PC-9 (cell line): ENCODE measurements at places on chromosomes 7 and 10. TPM values are rescaled to one million over a fixed set of nuclear protein-coding genes. Genes with fewer than 3 reads are reported as not detected.

Gene GDF2
- not detected in 2 replicates for total RNA-seq

Gene MEST
- total RNA-seq = 41.7 and 76.9 TPM in 2 replicates

Gene CSGALNACT2
- total RNA-seq = 7.2 and 8.5 TPM in 2 replicates

Gene KLF14
- not detected in 2 replicates for total RNA-seq

Gene GGCT
- 151 and 162 TPM in 2 replicates for total RNA-seq

Gene SMO
- 1.2 and 1.9 TPM in 2 replicates for total RNA-seq

Gene CDK14
- 39.1 and 41.6 TPM in 2 replicates for total RNA-seq

Gene MLXIPL
- total RNA-seq = 24.9 and 32.0 TPM in 2 replicates

Gene AGR2
- total RNA-seq = 34.2 and 76.1 TPM in 2 replicates

GRCh38 chr10:90047243-90047729 is 345.9 kb downstream of the KIF20B start:
- DNase-seq = no peak

GRCh38 chr10:13335881-13336280 is 12.2 kb downstream of the SEPHS1 start:
- no peak for DNase-seq

DNA sequence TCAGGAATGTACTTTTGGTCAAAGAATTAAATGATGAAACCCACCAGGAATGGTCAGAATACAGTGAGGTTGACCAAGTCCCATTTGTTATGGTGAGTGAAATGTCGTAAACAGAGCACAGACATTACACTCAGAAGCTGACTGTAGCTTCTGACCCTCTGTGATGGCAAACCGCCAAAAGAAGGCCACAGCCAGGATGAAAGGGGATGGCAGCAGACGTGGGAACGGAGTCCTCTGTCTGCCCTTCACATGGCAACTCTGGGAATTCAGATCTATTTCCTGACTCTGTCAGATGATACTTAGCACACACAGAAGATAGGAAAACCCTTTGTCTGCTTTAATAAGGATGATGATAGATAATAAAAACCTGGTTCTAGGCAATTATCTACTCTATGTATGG is 757.1 kb downstream of the SORCS3 start:
- DNase-seq = no peak

- DNase-seq = no peak
Measured at GRCh38 chr10:63071145-63071544, 62.0 kb upstream of the NRBF2 start.

DNA sequence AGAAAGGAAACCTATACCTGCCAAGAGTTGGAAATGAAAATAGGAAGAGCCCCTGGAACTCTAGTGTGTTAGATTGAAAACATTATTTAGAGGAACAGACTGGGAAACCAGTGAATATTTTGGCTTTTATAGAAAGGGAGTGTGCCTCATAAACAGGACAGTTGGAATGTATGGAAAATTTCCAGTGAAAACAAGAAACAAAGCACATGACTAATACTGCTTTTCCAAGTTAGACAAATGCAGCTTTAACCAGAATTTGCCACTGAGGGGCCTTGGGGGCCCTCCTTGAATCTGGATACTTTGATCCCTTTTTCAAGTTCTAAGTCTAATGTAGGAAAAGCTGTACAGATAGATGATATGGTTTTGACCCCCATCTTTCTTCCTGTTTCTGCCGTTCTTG is 21.2 kb downstream of the ITGB8 start:
- DNase-seq = peak; percentile 63

DNA sequence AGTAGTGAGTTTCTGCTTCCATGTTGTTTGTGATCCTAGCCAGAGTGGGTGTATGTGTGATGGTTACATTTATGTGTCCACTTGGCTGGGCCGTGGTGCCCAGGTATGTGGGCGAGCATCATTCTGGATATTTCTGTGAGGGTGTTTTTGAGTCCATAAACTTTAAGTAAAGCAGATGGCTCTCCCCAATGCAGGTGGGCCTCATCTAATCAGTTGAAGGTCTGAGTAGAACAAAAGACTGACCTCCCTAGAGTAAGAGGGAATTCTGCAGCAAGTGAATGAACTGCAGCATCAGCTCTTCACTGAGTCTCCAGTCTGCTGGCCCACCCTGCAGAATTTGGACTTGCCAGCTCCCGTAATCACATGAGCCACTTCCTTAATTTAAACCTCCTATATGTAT is 571.9 kb downstream of the ACTR3B start:
- no peak for DNase-seq

DNA sequence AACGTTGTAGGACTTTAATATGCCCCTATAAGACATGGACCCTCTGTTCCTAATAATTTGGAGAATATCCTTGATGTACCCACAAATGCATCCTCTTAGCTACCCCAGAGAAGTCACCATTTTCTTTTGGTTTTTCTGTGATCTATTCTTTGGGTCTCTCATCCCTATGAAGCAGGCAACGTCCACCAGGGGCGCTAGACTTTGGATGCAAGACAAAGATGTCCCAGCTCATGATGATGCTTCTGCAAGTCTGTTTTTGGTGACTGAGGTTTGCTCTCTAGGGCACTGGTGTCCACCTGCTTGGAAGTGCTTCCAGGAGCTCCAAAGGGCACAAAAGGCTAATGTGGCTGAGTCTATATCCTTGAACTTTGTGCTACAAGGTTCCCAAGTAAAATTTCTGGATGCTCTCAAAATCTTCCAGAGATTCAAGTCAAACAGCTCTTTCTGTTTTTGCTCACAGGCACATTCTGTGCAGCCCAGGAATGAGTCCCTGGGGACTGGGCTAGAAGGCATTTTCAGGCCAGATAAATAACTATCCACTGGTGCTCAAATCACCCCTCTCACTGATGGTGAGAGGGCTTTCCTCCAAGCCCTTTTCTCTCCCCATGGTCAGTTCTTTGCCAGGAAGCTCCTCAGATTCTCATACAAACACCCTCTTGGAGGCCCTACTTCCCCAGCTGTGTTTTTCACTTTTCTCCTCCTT is 166.4 kb downstream of the C7orf25 start:
- DNase-seq = no peak

DNA sequence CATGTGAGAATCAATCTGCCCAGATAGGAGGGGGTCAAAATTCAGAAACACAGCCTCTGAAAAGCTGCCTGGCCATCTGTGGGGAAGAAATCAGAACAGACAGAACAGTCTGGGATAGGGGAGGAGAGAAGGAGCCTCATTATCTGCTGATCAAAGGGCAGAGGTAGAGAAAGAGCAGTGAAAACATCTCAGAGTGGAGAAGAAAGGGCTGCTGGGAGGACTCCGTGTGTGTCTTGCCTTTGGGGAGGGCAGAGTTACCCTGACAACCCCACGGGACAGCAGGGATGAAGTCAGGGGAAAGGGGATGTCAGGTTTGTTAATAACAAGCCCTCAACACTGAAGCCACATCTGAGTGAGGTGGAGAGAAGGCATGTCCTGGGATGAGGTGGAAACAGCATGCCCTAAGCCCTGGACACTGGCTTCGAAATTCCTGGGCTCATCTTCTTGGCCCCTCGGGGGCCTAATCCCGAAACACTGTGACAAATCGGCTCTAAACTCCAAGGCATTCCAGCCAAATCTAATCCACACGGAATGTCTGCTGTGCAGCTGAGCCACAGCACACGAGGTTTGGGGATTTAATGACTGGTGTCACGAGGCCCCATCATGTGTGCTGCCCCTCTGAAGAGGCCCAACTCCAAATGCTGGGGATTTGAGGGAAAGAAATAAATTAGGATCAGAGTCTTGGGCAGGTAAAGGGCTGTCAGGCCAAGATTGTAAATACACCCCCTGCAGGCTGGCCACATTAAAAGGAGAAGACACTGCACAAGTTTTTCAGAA is 82.8 kb upstream of the FGFR2 start:
- DNase-seq = no peak

DNA sequence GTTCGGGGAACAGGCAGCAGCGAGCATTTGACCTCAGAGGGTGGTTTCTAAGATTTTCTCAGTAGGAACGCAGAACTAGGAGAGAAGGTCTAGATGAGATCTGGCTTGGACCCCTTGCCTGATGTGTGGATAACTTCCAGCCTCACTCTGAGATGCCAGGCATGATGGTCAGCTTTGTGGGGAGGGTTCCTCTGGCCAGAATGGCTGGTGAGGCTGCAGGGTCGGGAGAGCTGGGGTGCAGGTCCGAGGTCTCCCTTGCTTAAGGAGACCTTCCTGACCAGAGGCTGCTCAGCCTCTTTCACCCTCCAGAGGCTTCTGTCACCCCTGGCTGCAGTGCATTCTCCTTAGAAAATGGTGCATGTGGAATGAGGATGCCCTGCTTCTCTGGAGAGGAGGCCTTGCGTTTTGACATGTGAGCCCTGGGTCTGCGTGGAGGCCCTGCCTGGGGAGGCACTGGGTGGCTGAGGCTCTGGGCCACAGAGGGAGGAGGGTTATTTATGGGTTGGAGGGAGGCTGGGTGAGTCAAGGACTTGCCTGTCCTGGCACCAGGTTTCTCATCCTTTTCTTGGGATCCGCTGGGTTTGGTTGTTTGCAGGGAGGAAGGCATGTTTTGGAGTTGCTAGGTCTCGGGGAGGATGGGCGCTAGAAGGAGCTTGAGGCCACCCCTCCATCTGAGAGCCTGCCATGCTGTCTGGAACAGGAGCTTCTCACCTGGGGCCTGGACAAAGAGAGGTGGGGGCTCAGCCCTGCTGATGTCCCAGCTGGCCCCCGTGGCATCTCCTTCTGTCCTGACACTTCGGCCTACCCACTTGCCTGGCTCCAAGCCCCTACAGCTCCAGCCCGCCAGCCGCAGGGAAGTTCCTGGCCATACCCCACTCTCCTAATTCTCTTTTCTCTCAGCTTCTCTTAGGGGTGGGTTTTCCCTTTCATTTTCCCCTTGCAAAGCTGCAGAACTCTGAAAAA is 3.9 kb downstream of the FAM241B start:
- no peak for DNase-seq

- DNase-seq = no peak
Measured at GRCh38 chr10:122279725-122280141, 8.6 kb downstream of the BTBD16 start.

DNA sequence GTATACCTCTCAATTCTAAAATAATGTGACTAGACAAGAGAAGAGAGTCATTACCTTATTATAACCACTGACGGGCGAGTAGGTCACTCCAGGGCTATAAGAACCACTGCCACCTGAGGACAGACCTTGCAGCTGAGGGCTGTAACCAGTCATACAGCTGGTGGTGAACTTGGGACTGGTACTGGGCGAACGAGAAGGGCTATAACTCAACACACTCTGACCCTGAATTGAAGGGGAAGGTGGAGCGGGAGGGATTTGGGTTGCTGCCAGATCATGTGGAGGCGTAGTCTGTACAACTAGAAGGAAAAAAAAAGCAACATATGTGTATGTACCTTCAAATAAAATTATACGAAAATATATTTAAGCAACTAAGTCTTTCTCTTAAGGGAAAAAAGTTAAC is 3.4 kb downstream of the TMEM209 start:
- DNase-seq = no peak

DNA sequence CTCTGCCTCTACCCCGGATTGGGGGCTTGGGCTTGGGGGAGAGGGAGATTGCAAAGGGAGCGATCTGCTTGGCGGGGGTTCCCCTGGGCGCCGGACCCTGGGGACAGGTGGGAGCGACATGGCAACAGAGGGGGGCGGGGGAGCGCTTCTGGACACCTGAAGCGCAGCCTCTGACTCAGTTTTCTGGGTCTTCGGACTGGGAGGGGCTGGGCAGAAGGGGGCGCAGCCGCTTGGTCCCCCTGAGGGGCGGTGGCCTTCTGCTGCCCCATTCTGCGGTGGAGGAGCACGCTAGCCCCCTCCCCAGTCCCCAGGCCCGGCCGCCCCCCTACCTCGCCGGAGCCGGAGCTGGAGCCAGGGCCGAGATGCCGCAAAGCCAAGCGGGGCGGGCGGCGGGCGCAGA is 380 bp downstream of the NAT16 start:
- no peak for DNase-seq

DNA sequence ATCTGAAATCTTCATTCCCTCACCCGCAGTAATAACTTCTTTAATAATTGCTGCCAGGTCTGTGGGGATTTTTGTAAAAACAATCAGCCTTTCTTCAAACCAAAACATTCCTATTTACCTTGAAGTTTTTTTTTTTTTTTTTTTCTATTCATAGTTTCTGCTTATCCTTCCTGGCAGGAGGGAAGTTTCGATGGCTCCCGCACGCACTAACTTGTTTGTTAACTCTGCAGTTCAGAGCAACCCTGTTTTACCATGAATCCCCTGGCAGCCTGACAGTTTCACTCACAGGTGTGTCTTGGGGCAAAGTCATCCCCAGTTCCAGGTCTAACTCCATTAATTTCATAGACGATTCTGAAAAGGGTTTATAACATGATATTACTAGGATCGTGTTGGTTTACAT is 149.3 kb downstream of the KLF6 start:
- peak; percentile 65 for DNase-seq

- no peak for DNase-seq
Measured at GRCh38 chr10:82399850-82400249, 524.9 kb downstream of the NRG3 start.

DNA sequence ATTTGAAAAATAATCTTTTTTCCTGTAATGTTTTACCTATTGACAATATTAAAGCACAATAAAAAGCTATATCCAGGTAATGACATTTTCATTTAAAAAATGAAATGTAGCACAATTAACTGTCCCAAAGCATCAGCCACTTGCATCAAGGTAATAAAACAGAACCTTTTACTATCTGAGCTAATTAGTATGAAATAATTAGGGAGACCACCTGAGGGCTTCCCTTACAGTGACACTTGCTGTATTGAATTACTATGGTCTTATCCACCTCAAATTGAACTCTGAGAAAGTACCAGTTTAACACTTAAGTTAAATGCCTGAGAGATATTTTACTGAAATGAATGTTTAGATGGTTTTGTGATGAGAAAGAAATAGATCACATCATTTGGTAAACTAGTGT is 119.4 kb upstream of the DKK1 start:
- DNase-seq = no peak

- no peak for DNase-seq
Measured at GRCh38 chr10:29849886-29850285, 209.5 kb downstream of the JCAD start.

DNA sequence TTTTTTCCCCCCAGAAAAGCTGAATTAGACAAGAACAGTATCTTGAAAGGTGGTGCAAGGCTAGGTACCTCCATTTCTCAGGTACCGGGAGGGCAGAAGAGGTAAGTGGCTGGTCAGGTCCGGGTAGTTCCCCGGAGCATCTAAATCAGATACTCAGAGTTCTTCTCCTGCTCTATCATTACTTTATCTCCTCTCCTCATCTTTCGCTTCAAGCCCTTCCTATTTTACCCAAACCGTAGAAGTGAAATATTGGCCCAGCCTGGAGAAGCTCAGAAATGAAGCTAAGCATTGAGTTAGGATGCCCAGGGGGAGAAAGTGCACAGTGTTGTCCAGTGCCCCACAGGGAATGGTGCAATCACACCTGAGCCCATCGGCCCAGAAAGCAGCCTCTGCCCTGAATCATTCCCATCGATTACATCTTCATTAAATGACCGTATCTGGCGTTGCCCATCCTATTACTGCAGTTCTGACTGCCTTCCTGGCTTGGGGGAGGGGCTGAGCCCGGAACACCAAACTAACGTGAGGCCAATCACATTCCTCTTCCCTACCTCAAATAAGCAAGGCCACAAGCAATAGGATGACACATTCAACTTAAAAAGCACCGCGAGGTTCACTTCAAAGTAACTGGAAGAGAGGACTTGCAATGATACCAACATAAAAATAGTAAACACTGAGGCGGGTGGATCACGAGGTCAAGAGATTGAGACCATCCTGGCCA is 116.5 kb downstream of the PRPF18 start:
- DNase-seq = no peak

GRCh38 chr7:94330269-94331020 is 64.2 kb upstream of the COL1A2 start:
- DNase-seq = no peak
